ENCODE measurements at places on chromosomes 2 and 18.

GRCh38 chr2:96907115-96908041 is 37.5 kb upstream of the SEMA4C start:
- no peak for DNase-seq

DNA sequence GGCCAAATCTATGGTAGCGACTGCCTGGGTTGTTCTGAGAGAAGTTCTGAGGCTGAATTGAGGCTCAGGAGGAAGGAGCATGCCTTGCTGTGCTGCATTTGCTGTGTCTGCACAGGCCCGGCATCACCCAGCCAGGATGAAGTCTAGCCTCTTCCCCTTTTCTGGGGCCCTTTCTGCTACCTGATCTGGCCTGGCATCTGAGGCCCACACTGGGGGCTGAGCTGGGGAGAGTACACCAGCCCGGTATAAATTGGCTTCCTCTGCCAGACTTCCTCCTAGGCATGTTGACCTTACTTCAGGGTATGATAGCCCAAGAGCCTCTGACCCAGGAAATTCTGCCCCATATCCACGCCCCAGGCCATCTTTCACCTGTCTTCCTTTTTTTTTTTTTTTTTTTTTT is 30.0 kb downstream of the MRPL35 start:
- DNase-seq, result no peak

DNA sequence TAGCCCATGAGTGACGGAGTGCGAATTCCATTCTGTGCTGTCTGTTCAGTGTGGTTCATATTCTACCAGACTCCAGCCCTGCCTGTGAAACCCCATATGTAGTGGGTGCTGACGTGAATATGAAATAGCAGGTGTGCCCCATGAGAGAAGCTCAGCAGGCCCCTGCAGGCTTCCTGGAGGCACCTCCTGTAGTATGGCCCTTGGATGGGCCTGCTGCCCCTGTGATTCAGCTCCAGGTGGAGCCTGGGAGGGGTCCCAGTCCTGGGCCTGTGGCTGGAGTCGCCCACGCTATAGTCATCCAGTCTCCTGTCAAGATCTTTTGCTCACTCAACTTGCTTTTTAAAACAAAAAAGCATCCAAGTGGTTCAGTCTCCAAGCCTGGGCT is 125.5 kb downstream of the GLI2 start:
- DNase-seq, result no peak

DNA sequence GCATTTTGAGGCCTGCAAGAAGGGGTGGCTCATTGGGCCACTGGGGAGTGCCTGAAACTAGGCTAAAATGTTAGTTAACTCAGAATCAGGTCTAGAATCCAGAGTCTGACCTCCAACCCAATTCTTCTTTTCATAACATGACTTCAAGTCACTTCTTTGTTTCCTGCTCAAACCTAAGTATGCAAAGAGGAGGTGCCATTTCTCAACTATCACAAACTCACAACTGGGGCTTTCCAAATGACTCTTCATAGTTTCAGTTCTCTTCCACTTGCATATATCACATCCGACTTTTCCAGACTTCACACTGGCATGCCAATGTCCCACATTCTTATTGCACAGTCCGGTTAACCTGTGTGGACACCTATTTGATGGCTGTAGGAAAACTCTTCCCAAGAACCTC is 211.6 kb downstream of the TCF4 start:
- DNase-seq, result no peak

GRCh38 chr18:48902856-48903601 is 47.7 kb downstream of the SMAD7 start:
- DNase-seq, result no peak

DNA sequence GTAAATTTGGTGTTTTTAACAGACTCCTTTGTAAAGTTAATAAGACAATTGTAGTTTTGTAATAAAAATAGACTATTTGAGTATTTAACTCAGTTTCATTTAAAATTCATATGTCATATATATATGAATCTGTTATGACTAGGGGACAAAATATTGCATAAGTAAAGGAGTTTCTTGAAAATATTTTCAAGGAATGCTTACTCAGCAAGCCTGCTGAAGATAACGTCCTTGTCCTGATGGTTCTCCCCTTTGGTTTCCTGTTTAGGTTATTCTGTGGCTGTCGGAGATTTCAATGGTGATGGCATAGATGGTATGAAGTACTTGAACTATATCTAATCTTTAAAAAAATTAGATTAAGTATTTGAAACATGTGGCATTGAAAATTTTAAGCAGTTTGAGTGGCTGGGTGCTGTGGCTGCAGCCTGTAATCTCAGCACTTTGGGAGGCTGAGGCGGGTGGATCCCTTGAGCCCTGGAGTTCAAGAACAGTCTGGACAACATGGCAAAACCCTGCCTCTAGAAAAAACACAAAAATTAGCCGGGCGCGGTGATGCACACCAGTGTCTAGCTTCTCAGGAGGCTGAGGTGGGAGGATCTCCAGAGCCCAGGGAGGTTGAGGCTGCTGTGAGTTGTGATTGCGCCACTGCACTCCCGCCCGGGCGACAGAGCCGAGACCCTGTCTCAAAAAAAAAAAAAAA is 47.1 kb downstream of the ITGAV start:
- no peak for DNase-seq

- no peak for DNase-seq
Observed at GRCh38 chr2:151344906-151345305, 12.5 kb upstream of the TNFAIP6 start.

- DNase-seq, result no peak
Observed at GRCh38 chr2:30213326-30213725, 18.0 kb upstream of the LBH start.

DNA sequence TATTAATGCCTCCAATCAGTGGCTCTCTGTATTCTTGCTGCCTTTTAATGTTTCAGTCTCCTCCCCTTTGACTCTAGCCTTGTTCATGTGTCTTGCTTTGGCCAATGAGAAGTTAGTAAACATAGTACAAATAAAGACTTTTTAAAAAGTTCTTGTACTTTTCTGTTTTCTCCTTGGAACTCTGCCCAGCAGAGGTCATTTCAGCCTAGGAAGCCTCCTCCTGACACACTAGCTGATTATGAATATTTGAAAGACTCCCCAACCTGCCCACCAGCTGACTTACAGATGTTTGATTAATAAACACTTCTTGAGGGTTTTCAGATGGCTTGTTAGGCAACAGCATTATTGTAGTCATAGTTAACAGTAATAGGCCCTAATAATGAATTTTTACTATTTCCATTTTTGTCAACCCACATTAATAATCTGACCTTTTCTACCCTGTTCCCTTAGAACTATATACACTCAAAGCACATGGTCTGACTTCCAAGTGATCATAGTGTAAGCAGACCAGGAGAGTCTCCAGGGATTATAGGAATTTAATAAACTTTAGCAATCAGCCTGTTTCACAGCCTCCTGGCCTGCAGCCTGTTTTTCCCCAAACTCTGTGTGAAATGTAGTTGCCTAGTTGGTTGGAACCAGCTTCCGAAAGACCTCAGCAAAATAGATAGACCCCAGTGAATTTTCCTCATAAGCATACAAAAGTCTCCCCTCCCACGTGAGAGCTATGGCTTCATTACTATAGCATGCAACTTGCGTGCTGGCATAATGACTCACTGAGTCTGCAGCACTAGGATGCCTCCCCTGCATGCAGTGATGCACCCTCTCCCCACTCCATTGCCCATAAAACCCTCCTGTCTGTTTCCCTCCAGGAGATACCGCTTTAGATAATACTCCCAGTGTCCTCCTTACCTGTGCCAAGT is 670.7 kb upstream of the ZNF804A start:
- DNase-seq, result no peak

GRCh38 chr2:239962890-239963591 is 62.1 kb downstream of the NDUFA10 start:
- no peak for DNase-seq
